ENCODE measurements at places on chromosomes 3 and 15.

DNA sequence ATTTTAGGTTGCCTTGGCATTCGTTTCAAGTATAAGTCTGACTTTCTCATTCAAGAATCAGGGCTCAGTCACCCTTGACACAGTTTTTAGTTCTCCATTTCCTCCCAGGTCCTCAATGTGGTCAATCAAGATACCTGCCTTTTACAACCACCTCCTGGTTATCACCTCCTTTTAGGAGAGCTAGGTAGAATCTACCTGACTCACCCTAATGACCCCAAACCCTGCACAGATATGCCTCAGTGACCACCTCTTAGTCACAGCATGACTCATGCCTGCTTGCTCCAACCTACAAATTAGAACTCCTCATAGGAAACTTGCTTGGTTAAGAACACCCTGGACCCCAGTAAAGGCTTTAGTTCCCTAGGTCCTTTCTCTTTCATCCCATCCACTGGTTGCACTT lies 22.5 kb downstream of the DMXL2 start:
- no peak for DNase-seq

GRCh38 chr3:72722930-72723726 lies 125.1 kb downstream of the SHQ1 start:
- peak; percentile 32 for DNase-seq

DNA sequence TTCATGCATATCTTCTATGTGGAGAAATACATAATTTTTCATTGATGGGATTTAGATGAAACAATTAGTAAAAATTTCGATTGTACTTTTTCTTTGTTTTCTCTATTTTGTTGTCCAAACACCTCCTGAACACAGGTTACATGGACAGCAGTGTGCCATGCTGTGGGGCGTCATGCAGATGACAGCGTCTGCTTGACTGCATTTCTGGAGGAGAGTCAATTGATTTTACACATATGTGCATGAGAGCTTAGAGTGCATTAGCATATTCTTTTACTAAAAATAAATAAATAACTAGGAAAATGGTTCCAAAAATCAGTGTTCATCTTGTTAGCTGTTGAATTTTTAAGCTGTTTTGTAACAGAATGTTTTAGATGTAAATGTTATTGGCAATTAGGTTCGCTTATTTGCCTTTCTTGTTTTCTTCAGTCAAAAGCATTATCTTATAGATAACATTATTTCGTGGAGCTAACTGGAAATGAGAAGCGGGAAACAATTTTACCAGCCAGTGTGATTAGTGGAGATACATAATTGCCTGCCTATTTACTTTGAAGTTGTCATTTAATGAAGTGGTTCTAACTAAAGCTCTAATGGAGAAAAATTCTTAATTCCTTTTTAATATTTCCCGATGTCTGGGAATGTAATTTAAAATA lies 82.7 kb upstream of the VGLL3 start:
- DNase-seq, result no peak

GRCh38 chr3:103126115-103126514 lies 691.3 kb downstream of the ZPLD1 start:
- no peak for DNase-seq

- peak; percentile 40 for DNase-seq
Measured at GRCh38 chr3:8441969-8442559, 59.6 kb upstream of the LMCD1 start.

GRCh38 chr3:141360888-141361598 lies 7.3 kb upstream of the ZBTB38 start:
- DNase-seq, result peak; percentile 71

- DNase-seq, result peak; percentile 23
Measured at GRCh38 chr3:179069762-179070390, 1.7 kb downstream of the ZMAT3 start.

- no peak for DNase-seq
Measured at GRCh38 chr15:76217029-76217881, 94.0 kb downstream of the ETFA start.

DNA sequence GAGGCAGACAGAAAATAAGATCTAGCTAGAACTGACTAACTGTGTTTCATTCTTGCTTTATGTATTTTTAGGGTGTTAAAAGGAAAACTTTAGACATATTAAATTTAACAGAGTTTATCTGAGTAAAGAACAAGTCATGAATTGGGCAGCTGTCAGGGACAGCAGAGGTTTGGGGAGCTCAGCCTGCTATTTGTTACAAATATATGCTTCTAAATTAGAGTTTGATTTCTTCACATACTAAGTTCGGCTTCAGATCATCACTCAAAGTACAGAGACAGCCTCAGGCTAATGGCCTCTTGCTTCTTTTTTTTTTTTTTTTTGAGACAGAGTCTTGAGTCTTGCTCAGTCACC lies 21.9 kb downstream of the EFCC1 start:
- DNase-seq, result no peak

- DNase-seq, result no peak
Measured at GRCh38 chr3:155870945-155871745, 695 bp downstream of the GMPS start.

DNA sequence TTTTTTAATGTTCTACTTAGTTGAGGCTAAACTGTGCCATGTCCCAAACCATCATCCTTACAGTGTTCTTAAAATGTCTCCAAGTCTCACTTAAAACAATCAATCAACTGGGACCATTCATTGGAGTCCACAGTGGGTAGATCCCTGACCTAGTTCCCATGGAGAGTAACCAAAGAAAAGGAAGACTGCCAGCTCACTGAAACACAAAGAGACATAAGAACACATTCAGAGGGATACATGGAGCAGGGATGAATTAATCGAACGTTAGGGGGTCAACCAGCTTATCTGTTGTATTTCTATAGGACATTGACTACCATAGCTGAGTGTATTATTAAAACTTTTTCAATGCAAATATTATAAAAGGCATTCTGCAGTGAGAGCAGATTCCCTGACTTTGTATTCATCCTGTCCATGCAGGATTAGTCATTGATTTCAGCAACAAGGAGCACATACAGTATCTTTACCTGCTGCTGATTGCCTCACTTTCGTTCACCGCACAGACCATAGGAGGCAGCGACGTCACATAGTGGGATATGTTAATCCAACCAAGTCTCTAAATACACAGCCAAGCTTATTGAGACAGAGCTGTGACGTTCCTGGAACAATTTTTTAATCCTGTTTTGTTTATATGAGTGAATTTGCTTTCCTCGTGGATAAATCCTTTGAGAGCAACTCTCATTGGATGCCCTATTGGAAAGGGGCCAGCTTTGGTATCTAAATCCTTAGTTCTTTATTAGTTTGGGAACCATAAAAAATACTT lies 364.9 kb upstream of the RBMS3 start:
- DNase-seq, result no peak

GRCh38 chr3:153162513-153163392 lies 727 bp downstream of the RAP2B start:
- no peak for DNase-seq

DNA sequence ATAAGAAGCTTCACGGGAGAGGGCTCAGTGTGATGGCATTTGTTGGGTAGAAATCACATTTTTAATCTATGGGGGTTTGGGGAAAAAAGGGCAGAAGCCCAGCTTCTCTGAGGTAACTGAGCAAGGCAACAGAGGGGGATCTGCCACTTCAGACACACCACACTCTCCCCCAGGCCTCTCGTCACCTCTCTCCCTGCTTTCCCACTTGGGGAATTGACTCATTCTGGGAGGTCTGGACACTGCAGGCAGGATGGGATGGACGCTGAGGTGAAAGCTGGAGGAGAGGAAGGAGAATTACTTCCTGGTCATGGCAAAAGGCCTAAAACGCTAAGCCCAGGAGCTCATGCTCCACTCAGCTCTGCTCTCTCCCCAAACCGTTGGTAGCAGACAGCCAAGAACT lies 33.2 kb downstream of the MYO5C start:
- DNase-seq, result no peak

- peak; percentile 98 for DNase-seq
Measured at GRCh38 chr3:156751461-156752025, 74.6 kb upstream of the LEKR1 start.

DNA sequence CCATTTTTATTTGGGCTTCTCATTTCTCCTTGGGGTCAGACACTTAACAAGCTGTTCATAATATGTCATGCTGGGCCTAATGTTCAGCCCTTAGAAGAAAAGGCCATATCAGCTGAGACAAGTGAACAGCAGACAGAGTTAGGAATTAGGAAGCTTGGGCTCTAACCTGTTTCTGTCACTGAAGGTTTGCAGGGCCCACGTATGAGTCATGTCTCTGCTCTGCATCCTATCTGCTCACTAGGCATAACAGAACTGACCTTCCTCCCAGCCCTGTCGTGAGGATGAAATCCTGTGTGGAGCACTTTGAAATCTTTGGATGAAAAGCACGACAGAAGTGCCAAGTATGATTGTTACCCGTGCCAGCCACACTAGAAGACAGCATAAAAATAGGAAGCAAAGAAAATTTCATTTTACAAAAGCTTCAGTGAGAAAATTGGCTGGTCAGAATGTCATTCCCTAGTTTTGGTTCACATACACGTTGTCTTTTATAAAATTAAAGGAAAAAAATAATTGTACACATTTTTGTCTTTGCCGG lies 26.5 kb upstream of the CD47 start:
- DNase-seq, result no peak

DNA sequence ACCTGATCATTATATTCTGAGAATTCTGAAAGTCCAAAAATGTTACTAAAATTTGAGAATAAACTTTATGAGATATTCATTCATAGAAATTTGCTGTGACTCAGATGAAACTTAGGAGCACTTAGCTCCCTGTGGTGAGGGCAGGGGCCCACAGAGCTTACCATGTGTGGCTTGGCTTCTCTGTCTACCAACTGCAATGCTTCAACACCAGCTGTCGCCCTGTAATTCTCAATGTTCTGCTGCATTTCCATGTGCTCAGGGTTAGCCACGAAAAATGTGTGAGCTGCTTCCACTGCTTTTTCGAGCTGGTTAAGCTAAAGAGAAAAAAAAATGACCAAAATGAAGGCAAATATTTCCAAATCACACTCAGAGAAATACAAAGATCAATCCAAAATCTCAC lies 125.6 kb downstream of the P3H2 start:
- no peak for DNase-seq

DNA sequence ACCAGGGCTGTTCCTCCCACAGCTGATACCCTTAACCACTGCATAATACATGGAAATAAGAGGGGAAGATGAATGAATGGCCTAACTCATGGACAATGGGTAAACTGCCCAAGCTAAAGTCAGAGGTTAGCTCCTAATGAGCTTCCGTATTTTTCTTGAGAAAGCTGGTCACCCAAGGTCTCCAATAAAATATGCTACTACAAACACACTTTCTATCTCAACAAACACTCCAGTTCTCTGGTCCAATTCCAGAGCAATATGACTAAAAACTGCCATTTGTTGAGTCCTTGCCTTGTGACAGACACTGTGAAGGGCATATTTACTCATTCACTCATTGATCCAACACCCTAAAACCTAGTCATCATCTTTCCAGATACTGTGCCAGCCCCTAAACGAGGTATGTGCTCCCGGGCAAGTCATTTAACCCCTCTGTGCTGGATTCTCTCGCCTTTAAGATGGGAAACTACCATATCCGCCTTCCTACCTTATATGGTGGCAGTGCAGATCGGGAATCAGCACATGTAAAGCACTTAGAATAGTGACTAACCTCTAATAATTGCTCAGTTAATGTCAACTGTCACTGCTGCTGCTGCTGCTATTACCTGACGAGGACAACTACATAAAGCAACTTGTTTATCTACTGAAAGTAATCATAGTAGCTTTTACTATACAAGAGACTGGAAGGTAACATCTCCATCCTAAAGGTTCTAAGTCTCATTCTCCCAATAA lies 89.1 kb downstream of the XXYLT1 start:
- no peak for DNase-seq

DNA sequence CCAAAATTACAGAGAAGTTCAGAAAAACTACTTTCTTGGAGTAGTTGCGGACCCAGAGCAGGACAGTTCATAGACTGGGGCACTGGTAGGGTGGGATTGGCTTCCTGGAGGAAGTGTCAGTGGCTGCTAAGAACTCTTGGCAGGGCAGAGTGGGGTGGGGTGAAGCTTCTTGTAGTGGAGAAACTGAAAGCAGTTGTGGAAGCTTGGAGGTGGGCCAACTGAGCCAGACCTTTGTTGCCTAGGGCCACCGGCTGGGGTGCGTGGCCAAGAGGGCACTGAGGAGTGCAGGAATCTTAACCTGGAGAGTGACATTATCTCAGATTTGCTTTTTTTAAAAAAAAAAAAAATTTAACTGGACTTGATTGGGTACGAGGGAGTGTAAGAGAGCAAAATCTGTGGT lies 3.1 kb downstream of the KAT2B start:
- DNase-seq, result no peak

DNA sequence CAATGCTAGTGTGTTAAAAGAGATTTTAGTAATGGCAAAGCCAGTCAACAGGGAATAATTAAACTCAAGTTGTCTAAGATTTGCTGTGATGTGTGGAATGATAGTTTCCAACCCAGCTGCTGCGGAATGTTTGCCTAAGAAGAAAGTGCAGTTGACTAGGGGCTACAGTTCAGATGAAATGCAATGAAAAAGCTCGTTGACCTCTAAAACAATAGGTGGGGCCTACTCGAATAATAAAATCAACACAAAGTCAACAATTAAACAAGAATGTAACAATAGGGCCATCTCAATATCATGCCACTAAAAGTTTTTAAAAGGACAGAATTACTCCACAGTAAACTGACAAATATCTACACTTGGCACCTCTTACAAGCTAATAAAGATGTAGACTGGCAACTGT lies 484.2 kb downstream of the MECOM start:
- no peak for DNase-seq

- DNase-seq, result no peak
Measured at GRCh38 chr15:93865586-93865985, 365.8 kb upstream of the MCTP2 start.

DNA sequence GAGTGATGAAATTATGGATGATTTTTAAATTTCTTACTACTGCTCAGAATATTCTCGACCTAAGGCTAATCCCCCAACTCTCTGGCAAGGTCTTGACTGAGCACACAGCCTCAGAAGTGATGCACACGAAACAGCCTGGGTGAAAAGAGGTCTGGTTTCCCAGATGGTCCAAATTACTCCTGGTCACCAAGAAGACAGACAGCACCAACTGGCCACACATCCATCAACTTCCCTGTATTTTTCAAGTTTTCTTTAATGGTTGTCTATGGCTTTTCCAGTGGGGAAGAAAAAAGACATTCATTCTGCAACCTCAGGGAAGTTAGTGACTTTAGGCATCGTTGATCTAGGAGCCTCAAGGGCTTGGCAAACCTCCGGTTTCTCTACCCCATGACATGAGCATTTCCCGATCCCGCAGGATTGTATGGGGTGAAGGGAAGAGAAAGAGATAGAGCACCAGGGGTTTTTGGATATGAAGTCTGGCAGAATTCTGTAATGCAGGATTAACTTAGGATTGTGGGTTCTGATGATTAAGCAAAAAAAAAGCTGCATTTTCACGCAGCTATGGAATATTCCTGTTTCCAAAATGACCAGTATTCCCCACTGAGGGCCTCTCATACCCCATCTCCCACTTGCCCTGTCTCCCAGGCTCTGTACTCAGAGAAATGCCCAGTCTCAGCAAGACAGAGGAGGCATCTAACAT lies 62.2 kb downstream of the UMPS start:
- no peak for DNase-seq

GRCh38 chr3:171765511-171765887 lies 44.8 kb downstream of the PLD1 start:
- DNase-seq, result no peak

DNA sequence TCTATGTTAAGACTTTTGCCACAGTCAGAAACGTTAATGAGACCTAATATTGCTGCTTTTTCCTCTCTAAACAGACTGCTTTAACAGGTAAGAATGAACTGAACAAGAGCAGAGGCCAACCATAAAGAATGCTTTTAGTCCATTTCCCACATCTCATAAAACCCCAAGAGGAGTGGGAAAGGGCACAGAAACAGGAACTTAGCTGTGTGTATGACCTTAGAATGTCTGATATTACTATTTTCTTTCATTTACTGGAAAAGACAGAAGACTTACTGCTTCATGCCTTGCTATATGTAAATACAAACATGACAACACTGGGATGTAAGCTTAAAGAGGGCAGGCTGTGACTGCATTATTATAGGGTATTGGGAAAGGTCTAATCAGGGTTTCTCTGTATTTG lies 115.0 kb downstream of the ISL2 start:
- DNase-seq, result no peak
